ENCODE measurements at places on chromosomes 7 and 10.
A peak's percentile ranks its signal among the peaks of the same experiment; 100 is the strongest.

GRCh38 chr10:132559538-132559937 is 22.0 kb downstream of the INPP5A start:
- DNase-seq: no peak

GRCh38 chr7:87590578-87590977 is 10.1 kb downstream of the ABCB1 start:
- DNase-seq: no peak

GRCh38 chr10:126650161-126650560 is 20.3 kb downstream of the C10orf90 start:
- no peak for DNase-seq

DNA sequence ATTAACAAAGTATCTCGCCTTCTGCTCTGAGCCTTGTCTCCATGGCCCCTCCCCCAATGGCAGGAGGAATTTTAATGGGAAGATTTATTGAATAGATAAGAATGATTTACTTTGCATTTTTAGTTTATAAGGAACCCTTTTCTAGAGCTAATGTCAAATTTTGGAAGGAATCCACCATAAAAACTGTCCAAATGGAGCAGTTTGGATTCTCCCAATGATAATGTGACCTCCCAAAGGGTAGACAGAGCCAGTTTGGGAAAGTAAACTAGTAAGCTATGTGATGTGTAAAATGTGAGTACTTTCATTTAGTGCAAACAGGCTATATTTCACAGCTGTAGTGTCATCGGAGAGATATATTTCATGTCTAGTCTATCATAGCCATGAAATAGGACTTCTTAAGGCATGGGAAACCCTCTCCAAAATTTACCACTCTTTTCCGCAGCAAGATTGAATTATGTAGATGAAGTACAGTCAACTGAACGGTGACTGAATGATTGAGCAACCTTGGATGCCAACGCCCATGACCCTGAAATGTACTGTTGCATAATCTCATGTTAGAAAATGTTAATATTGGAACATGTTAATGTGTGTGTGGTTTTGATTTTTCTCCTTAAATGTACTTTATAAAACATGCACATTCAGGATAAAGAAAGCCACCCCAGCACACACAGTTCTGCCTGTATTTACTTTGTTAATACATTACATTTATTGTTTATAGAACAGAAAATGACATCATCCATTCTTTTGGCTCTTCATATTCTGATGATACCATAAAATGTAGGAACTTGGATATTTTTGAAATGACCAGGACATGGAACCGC is 140.6 kb downstream of the NRP1 start:
- DNase-seq: no peak

DNA sequence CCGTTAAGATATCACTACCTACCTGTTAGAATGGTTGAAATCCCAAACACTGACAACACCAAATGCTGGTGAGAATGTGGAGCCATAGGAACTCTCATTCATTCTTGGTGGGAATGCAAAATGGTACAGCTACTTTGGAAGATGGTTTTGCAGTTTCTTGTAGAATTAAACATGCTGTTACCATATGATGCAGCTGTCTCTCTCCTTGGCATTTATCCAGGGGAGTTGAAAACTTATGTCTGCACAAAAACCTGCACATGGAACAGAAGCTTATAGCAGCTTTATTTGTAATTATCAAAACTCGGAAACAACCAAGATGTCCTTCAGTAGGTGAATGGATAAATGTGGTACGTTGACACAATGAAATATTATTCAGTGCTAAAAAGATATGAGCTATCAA is 199.5 kb downstream of the BICC1 start:
- no peak for DNase-seq

- no peak for DNase-seq
Observed at GRCh38 chr7:522071-522950, 2.7 kb upstream of the PDGFA start.

DNA sequence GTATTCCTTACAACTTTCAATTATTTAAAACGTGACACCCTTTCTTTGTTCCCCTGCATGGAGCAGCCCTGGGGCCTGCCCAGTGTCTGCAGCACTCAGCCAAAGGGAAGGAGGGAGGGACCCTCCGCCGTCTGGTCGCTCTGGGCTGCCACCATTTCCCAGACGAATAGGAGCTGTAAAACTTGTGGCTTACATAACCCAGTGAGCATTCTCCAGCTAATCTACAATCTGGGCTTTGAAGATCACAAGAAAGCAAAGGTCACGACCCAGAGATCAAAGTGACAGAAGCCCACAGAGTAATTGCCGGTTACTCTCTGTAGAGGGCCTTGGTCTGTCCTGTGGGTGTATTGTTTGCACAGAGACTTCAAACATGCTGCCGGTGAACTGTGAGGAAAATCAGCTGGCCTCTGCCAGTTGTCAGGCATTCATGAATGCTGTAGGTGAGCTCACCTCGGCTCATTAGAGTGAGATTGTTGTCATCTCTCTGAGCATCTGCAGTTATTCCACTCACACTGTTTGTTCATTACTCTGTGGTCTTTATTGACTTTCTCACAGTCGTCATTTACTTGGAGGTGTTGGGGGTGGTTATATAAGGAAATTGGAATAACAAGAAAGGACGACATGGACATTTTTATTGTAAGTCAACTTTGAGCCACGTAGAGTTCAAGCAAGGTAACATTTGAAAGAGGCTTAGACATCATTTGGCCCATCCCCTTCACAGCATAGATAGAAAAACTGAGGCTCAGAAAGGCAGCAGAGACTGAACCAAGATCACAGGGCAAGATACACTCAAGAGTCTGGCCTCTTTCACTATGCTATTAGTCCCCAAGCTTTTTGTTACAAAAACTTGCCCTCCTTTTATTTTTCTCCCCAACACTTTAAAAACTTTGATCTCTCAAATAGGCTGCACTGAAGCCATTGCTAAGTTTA is 619.8 kb downstream of the LRMDA start:
- no peak for DNase-seq

GRCh38 chr10:73117976-73118743 is 7.9 kb downstream of the NUDT13 start:
- DNase-seq: no peak

GRCh38 chr10:117667831-117668230 is 125.3 kb downstream of the EMX2 start:
- no peak for DNase-seq

GRCh38 chr7:41232086-41232485 is 470.8 kb downstream of the INHBA start:
- no peak for DNase-seq

GRCh38 chr7:96314402-96315124 is 7.3 kb downstream of the SLC25A13 start:
- DNase-seq: no peak

DNA sequence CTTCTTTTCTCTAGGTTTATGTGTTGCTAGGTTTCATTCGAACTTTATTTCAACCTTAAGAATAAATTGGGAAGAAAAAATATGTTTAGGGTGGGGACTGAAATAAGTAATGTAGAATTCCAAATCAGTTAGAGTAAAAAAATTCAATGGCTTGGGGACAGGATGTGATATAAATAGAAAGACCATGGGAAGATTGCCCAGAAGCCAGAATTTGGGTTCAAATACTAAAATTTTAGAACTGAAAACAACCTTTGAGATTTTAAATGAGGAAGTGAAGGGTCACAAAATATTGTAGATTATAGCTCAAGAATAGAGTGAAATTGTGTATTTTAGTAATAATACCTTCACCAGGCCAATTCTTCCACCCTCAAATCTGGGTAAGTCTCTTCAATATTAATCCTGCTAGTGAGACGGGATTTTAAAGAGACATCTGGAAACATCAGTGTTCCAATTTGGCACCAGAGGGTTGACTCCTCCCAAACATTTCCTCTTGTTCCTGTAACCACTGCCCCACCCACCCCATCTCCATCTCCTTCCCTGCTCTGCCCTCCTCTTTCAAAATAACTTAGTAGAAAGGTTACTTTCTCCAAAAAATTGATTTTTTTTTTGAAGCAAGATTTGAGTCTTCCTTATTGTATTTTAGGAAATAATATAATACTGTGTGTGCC is 51.3 kb upstream of the FAM3C start:
- DNase-seq: no peak

- no peak for DNase-seq
Observed at GRCh38 chr7:32462451-32462850, 27.7 kb downstream of the LSM5 start.

GRCh38 chr7:143884969-143885559 is 16.9 kb downstream of the TCAF1 start:
- DNase-seq: peak; percentile 43

- DNase-seq: no peak
Observed at GRCh38 chr10:78473006-78473405, 439.3 kb downstream of the RPS24 start.

DNA sequence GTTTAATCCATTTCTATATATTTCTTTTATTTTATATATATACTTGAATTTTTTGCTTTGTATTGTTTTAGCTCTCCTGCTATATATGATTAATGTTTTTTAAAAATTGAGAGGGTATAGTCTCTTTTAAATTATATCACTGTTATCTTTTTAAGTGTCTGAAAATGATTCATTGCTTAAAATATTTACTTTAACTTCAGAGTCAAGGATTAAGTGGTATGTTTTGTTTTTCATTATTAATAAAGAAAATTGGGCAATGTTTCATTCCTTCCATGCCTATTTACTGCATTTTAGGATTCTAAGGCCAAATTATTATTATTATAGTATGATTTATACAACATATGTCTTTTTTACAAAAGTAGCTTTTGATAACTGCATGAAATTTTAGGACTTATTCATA is 67.2 kb upstream of the THSD7A start:
- DNase-seq: no peak

- peak; percentile 35 for DNase-seq
Observed at GRCh38 chr10:63585041-63585440, 63.8 kb downstream of the REEP3 start.

GRCh38 chr10:109774121-109774440 is 149.2 kb downstream of the XPNPEP1 start:
- no peak for DNase-seq

DNA sequence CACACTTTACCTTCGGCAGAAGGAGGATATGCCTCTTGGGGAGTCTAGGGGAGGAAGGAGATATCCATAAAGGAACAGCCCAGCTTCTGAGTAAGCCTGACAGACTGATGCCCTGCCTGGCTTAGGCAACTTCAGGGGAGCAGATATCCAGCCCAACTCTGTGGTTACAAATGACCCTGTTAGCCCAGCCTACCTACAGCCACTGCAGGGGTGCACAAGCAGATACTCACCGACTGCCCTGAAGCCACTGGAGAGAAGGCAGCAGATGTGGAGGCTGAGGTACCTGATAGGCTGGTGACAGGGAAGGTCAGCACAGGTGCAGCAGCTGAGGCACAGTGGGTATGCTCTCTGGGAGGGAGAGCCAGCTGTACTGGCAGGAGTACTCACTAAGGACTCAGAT is 770.2 kb downstream of the GRID1 start:
- DNase-seq: no peak

DNA sequence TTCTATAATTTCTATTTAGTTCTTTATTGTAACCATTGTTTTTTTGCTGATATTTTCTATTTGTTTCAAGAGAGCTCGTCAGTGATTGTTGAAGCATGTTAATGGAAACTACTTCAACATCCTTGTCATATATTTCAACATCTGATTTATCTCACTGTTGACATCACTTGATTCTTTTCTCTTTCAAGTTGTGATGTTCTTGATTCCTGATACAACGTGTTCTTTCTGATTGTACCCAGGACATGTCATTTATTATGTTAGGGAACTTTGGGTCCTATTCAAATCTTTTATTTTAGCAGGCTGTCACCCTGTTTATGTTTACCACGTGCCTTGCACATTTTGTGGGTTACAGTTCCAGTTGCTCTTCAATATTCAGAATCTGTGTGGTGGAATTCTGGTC is 79.8 kb upstream of the RSU1 start:
- no peak for DNase-seq

DNA sequence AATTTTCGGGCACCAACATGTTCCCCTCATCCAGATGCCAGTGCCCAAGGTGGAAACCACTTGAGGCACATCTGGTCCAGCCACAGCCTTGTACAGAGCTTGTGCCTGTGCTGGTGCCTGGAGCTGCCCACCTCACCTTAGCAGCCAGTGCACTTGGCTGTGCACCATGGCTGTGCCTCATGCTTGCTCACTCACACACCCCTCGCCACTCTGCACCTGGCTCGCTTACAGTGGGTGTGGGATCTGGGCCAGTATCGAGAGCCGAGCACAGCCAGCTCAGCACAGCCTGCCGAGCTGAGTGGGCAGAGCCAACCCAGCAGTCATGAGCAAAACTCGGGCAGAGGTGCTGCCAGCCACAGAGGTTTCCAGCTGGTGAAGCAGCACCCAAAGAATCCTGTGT is 139.9 kb upstream of the NUPR2 start:
- no peak for DNase-seq

- DNase-seq: no peak
Observed at GRCh38 chr10:33195608-33196376, 138.7 kb downstream of the NRP1 start.

DNA sequence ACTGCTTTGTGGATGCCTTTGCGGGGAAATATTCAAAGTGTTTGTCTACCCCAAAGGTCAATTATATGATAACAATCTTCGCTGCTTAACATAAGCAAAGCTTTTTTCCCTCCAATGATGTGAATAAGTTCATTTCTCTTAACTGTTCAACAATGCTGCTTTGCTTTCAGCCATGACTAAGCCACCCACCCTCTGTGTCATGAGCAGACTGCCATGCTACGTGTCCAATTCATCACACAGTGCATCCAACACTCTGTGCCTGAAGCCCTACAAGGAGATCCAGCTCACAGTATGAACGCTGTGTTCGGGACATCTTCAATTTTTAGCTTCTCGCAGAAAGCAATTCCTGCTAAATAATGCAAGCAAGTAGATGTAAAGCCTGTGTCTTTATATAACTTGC is 5.7 kb upstream of the TAS2R40 start:
- no peak for DNase-seq

DNA sequence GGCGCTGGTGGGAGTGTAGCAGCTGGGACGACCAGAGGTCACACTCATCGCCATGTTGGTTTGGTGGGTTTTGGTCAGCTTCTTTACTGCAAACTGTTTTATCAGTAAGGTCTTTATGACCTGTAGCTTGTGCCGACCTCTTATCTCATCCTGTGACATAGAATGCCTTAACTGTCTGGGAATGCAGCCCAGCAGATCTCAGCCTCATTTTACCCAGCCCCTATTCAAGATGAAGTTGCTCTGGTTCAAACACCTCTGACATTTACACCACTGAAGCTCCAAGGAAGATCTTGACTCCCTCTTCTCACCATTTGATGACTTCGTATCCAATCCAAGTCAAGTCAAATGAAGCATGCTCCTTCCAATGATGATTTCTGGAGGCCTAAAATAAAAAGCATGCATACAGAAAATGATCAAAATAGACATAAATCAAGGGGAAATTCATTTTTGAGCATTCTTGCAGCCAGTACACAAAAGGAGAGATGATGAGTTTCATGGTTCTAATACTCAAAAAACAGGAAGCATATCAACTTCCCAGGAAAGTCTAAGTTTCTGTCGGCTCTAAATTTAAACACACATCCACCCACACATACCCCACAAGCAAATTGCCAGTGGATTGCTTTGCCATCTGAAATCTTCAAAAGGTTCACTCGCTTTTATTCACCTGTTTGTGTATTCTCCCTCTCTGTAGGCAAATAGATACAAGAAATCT is 2.4 kb upstream of the PSMG3 start:
- DNase-seq: no peak

- DNase-seq: no peak
Observed at GRCh38 chr7:27684491-27684890, 21.8 kb upstream of the HIBADH start.

Data from NCI-H1694 treated with DMSO at 0.1 percent for 48 hours (cell line).